ENCODE measurements at places on chromosomes 6 and 20.

DNA sequence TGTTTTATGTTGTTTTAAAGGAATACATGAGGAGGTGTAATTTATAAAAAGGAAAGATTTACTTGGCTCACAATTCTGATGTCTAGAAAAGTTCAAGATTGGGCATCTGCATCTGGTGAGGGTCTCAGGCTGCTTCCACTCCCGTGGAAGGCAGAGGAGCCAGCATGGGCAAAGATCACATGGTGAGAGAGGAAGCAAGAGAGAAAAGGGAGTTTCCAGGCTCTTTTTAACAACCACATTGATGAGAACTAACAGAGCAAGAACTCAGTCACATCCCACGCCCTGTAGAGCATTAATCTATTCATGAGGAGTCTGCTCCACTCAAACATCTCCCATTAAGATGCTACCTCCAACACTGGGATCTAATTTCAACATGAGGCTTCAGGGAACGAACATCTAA, 1666.3 kb downstream of the HACE1 start:
- no peak for DNase-seq

DNA sequence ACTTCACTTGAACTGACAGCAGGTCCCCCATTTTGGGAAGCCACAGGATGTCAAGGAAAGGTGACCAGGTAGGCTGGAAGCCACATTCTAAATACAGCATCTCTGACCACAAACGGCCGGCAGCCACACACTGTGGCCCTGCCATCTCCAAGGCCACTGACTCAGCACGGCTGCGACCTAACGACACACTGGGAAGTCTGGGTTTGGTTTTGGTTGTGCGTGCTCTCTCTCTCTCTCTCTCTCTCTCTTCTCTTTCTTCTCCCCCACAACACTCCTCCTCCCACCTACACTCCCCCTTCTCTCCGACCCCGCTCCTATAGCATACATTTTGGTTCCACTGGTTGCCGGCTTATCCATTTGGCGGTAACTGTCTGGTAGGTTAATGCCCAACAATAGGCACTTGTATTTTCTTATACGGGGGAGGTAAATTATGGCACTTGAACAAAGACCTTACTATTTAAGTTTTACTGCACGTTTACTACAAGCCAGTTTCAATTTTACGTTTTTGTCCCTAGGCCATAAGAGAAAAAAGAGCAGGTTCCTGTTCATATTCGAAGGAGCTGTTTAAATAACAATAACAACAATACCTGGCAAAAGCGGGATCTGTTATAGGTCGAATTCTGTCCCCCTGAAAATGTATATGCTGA, 103.6 kb downstream of the GMDS start:
- no peak for DNase-seq

DNA sequence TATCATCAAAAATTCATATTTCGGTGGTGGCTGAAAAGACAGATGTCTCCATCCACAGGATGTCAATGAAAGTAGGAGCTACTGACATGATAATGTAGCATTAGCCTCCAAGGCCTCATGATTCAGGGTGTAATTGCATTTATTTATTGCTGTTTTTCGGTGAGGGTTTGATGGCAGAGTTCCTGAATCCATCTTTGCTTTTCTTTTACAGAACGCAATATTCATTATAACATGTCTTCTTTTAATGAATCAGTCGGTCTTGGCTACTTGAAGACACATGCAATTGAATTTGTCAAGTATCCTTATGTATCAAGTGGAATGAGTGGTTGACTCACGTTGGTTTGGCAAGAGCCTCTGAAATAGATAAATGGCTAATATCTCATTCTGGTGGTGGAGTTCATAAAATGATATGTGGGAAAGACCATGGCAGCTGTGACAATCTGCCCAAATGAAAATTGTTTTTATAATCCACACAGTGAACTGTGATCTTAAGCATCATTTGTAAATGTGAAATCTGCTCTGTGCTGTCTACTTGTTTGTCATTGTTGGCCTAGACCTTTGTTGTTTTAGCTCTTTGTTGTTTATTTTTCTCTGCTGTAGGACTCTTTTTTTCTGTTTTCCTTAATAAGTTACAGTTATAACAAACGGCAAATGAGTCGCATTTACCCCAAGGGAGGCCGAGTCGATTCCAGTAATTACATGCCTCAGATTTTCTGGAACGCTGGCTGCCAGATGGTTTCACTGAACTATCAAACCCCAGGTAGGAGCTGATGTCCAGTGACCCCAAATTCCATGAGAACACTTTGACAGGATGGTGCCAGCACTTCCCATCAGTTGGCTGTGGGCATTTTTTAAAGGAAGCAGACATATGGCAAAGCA, 105.7 kb upstream of the LAMP5 start:
- no peak for DNase-seq

GRCh38 chr6:26027491-26028211, 59.6 kb upstream of the HFE start:
- DNase-seq: no peak

- DNase-seq: no peak
Measured at GRCh38 chr6:143426026-143426425, 24.5 kb downstream of the ADAT2 start.

DNA sequence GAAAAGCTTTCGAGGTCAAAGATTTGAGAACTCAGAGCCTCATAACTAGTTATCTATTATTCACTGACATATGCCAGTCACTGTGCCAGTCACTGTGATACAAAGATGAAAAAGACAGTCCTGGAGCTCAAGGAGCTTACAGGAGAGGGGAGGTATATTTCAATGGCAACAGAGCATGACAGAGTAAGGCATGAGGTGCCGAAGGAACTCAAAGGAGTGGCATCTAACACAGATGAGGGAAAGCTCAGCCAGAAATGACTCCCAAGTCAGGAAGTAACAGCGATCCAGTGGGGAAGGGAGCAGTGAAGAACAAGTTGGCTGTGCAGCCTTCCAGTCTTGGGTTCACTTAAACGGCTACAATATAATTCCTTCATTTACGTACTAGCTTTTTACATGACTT, 46.6 kb downstream of the DTNBP1 start:
- DNase-seq: no peak

- no peak for DNase-seq
Measured at GRCh38 chr6:123420512-123420911, 216.2 kb downstream of the TRDN start.

DNA sequence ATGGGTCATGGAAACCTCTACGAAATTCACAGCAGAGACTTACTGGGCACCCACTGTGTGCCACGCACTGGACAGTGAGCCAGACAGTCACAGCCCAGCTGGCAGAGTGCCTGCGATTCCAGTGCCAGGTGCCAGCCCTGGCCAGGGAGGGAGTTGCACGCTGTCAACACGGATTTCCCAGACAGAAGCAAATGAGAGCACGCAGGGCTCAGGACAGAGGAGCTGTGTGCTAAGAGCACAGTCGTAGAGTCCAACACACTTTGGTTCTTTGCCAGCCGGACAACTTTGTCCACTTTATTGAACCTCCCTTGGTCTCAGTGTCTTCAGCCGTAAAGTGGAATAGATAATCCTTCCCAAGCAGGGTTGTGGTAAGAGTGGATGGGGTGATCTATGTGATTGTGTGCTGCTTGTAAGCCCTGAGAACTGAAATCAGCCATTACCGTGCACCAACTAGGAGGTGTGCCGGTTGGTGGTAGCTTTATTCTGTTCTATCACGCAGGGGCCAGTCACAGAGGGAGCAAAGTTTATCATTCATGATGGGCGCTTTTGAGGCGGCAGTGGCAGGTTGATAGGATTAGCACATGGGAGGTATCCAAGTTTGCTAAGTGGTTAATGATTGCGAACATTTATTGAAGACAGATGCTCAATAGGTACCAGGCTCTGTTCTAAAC, 40.6 kb downstream of the SIRPA start:
- DNase-seq: no peak

DNA sequence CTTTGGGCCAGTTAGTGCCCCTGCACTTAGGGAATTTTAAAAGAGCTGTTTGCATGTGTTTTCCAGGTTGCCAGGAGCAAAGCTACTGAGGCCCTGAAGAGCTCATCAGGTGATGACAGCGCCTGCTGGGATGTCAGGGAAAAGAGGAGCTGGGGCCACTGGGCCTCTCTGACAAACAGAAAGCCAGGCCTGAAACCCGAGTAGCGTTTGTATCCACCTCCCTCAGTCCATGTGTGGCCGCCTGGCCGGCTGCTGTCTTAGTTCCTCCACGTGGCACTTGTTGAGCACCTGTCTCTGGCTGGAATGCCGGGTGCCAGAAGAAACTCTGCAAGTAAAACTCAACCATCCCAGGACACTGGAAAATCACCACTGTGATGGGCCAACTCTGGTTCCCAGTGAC, 601.2 kb downstream of the CDH26 start:
- no peak for DNase-seq

GRCh38 chr6:47323321-47323720, 13.6 kb upstream of the TNFRSF21 start:
- no peak for DNase-seq

DNA sequence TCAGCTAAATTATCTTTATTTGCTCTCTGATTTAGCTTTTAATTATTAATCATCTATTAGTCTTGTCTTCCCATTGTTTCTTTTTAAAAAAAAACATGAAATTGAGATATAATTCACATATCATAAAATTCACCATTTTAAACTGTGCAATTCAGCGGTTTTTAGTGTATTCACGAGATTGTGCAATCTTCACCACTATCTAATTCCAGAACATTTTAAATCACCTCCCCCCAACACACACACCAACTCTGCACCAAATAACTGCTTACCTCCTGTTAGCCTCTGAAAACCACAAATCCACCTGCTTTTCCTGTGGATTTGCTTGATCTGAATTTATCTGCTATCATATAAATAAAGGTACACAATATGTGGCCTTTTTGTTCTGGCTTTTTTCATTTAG, 8.8 kb upstream of the ABRACL start:
- DNase-seq: no peak

- DNase-seq: no peak
Measured at GRCh38 chr20:44518248-44518647, 3.6 kb downstream of the SERINC3 start.

- no peak for DNase-seq
Measured at GRCh38 chr20:1370548-1371110, 22.2 kb downstream of the FKBP1A start.

DNA sequence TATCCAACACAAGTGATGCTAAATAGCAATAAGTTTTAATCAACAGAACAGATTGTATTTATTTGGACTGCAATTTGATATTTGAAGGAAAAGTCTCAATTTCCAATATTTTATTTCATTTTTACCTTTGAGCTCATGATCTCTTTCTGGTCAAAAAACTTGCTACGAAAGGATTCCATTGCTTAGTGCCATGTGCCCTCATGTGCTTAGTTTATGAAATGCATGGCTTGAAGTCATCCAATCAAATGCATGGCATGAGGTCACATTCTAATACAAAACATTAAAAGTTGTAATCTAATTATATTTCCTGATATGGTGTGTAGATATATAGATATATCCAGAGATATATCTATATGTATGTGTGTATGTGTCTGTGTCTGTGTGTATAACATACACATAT, 321.2 kb upstream of the ADGRB3 start:
- DNase-seq: no peak

GRCh38 chr6:130381459-130382380, 15.9 kb downstream of the TMEM200A start:
- DNase-seq: peak; percentile 51

GRCh38 chr20:50309764-50310672, 119.4 kb downstream of the CEBPB start:
- DNase-seq: no peak

DNA sequence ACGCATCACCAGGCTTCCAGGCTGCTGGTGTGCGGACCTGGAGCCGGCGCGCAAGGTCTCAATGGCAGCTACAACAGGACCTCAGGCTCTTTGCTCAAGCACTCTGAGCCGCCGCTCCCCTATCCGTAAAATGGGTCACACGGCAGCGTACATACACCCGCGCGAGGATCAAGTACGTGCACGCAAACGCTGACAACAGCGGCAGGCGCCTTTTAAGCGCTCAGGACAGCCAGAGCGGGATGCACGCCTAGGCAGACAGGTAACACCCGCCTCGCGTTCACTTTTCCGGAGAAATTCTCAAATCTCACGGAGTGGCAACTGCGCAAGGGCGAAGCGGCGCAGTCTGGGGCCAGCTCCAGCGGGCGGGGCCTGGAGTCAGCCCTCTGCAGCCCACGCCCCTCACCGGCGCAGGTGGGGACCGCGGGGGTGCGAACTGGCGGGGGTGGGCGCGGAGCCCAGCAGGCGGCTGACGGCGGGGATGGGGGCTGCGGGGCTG, 535 bp downstream of the EXOC2 start:
- peak; percentile 82 for DNase-seq

DNA sequence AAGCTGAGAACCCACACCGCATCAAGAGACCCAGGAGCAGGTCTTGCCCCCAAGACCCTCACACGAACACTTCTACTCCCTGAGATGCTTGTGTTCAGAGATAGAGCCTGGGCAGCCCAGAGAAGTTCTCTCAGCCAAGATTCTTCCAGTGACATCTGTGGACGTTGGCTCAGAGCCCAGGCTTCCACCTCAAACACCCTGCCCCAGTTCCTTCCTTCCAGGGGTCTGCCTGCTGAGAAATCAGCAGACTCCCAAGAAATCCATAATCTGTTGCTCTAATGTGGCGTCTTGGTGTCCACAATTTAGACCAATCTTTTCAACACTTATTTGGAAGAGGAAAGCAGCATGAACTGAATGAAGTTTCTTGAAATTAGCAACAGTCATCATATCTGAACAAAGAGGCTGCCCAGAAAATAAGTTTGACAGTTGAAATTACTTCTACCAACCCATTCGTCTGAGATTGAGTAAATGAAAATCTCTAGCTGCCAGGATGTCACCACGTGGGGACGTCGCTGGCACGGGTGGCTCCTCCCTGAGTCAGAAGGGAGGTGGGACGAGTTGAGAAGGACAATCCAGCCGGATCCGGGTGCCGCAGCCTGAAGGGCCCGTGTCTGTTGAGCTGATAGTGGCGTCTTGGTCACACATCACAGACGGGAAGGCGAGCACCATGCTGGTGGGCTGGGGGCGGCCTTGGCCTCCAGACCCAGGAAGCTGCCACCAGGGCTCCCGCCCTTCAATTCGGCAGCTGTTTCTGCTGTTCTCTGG, 400.9 kb downstream of the TAF4 start:
- DNase-seq: no peak

- no peak for DNase-seq
Measured at GRCh38 chr6:132161283-132161682, 210.1 kb upstream of the CCN2 start.

GRCh38 chr6:154127657-154128056, 88.6 kb downstream of the OPRM1 start:
- DNase-seq: no peak

- DNase-seq: no peak
Measured at GRCh38 chr6:106452628-106453027, 92.1 kb downstream of the CRYBG1 start.
